ENCODE measurements at places on chromosomes 2 and 18.

GRCh38 chr2:199596549-199596948, 138.8 kb upstream of the SATB2 start:
- DNase-seq: no peak

GRCh38 chr18:23922939-23923338, 91.6 kb upstream of the TTC39C start:
- no peak for DNase-seq

DNA sequence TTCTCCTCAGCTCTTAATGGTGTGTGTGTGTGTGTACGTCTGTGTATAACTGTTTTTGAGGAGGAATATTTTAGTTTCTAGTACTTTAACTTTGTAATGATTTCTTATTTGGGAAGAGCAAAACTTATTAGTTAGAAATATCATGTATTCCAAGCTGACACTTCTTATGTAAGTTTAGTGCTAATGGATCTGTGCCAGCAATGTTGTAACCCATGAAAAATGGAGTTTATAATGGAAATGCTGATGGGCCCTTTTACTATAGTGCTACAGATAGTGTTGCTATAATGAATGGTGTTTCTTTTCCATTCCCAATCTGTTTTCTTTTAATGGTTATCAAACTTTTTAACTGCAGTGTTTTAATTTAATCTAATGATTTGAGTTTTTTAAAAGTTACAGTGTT, 49.8 kb upstream of the OTX1 start:
- DNase-seq: no peak

- DNase-seq: no peak
These were observed 132.2 kb upstream of the ZFP36L2 start for GRCh38 chr2:43358410-43359201.

- no peak for DNase-seq
These were observed 522.0 kb upstream of the FAM98A start for GRCh38 chr2:34121076-34121475.

- no peak for DNase-seq
These were observed 15.3 kb downstream of the ID2 start for GRCh38 chr2:8697190-8697589.

GRCh38 chr2:237262838-237263771, 150.9 kb downstream of the COL6A3 start:
- DNase-seq: no peak

- no peak for DNase-seq
These were observed 1.5 kb upstream of the TTC39C start for GRCh38 chr18:24013051-24013450.
